ENCODE measurements at places on chromosomes 4 and X.

DNA sequence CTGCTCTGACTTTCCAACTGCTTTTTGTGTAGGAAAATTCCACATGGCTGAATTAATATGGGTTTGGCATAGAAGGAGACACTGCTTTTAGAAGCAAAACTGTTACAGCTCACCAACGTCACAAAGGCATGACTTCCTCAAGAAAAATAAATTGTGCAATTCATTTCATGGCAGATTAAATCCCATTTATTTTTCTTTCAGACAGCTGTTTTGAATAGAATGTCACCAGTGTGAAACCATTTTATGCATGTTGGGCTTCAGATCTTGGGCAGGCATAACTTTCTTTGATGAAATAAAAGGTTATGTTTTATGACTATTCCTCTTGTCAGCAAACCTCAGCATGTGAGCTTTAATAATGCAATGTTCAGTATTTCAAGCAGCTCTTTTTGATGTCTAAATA is 542.8 kb downstream of the GALNTL6 start:
- no peak for DNase-seq

GRCh38 chr4:67697860-67698687 is 2.9 kb downstream of the UBA6 start:
- DNase-seq, result no peak

- DNase-seq, result no peak
Measured at GRCh38 chrX:69618803-69619202, 2.9 kb downstream of the EDA start.

GRCh38 chr4:175657571-175657970 is 154.5 kb downstream of the GPM6A start:
- DNase-seq, result no peak

- DNase-seq, result no peak
Measured at GRCh38 chr4:169119536-169119935, 109.5 kb upstream of the CBR4 start.

- no peak for DNase-seq
Measured at GRCh38 chrX:31836479-31836878, 764.6 kb upstream of the FTHL17 start.

DNA sequence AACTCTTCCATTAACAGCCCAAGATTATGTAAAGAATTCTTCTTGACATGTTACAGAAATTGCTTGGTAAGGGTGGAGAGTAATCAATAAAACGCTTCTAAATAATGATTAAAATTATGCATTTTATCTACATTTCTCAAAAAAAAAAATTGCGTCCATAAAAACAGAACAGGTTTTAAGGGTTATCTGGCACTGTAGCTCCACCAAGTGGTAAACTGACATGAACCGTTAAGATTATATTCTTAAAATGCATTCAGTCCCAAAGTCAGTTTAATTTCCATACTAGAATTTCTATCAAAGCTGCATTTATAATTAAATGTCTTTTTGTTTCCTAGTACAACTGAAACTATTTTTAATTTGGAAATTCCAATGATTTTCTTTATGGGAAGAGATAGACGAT is 214.0 kb upstream of the UGT8 start:
- peak; percentile 44 for DNase-seq

DNA sequence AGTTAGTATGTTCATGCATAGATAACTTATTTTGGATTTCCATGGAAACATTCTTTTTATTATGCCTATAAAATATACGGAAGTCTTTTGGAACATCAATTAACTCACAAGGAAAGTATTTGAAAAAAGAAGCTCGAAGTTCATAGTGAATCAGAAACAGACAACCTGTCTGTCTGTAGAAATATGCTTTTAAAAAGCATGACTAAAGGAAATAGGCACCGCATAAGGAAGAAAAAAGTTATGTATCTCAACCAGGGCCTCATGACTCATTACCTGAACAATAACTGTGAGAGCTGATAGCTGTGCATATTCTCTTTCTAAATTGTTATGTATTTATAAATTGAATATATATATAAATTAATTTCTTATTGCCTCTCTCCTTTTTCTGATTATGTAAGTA is 324.1 kb downstream of the TLL1 start:
- DNase-seq, result no peak
